HCT116 (cell line): ENCODE measurements at places on chromosomes 2 and 18. TPM values are rescaled to one million over a fixed set of nuclear protein-coding genes. Genes with fewer than 3 reads are reported as not detected.

DNA sequence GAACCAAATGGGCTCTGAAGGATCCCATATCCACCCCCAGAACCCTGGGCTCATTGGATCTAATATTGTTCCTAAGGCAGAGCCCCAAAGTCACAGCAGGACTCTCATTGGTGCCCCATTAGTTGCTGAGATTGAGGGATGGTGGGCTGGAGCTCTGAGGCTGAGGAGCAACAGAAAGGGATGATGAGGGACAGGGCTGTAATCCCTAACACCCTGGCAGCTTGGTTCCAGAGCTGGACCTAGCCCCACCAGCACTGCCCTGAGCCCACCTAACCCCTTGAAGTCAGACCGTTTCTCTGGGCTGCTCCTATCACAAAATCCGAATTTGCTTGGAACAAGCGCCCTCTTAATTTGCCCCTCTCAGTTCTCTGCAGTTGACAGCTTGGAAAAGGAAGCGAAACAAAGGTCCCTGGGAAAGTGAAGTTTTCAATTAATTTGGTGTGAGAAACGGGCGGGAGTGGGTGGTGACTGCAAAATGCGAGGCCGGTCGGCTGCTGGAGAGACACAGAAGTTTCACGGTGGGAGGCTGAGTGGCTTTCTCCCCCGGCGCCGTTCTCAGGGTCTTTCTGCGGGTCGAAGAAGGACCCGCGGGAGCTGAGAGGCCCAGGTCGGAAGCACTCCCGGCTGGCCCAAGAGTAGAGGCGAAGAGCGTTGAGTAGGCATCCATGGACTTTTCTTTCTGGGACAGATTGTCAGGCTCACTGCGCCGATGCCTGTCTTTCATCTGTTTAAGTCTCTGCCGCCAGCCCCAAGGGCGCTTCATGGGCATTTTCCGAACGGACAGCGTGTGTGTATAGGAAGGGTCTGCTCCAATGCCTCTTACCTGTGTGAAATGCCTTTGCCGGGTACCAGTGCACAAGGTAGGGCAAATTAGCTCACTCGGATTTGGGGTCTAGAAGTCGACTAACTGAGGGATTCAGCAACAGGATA, 927 bp upstream of the HOXD13 start:
- H3K4me1 ChIP-seq: peaks cover 2% of the 10 kb centered on the region
- no peak overlapping the region for H3K27ac ChIP-seq
- no peaks in the 10 kb centered on the region for H3K27me3 ChIP-seq
- H3K36me3 ChIP-seq: no peaks in the 10 kb centered on the region
- no peak overlapping the region for H3K4me3 ChIP-seq
- DNase-seq: no peak

- H3K27ac ChIP-seq: no peak overlapping the region
- H3K4me1 ChIP-seq: no peaks in the 10 kb centered on the region
- no peak overlapping the region for H3K4me3 ChIP-seq
- H3K36me3 ChIP-seq: no peaks in the 10 kb centered on the region
- H3K27me3 ChIP-seq: no peaks in the 10 kb centered on the region
- DNase-seq: no peak
Measured at GRCh38 chr2:187528042-187528441, 26.2 kb downstream of the TFPI start.

DNA sequence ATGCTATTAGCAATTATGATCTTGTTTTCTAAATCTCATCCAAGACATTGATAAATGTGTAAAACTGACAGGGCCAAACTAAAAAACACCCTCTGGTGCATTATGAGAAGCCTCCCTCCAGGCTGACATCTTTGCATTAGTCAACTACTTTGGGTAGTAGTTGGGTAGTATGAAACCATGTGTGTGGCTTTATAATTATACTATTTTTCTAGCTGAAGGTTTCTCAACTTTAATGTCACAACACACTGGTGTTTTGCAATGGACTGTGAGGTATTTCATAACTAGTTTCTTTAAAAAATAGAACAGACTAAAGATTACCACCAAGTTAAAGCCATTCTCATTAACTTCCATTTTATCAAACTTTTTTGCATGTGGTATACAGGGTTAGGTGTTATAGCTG, 73.1 kb upstream of the RBMS1 start:
- DNase-seq: no peak
- H3K36me3 ChIP-seq: no peaks in the 10 kb centered on the region
- H3K4me3 ChIP-seq: no peak overlapping the region
- no peak overlapping the region for H3K27ac ChIP-seq

DNA sequence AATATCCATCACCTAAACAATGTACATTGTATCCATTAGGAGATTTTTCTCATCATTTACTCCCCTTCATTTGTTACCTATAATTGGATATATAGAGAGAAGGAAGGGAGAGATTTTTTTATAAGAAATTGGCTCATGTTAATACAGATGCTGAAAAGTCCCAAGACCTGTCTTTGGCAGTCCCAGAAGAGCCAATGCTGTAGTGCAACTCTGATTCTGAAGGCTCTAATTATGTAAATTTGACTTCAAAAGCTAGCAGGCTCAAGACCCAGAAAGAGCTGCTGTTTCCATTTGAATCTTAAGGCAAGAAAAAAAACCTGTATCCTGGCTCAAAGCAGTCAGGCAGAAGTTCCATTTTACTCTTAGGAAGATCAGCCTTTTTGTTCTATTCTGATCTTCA, 1245.5 kb upstream of the FAM98A start:
- H3K27ac ChIP-seq: no peak overlapping the region
- no peaks in the 10 kb centered on the region for H3K36me3 ChIP-seq
- DNase-seq: no peak
- H3K4me3 ChIP-seq: no peak overlapping the region
- H3K4me1 ChIP-seq: no peaks in the 10 kb centered on the region

RESP18 gene
- not detected for total RNA-seq

CD226 gene
- total RNA-seq: 1.2 TPM

FBXO41 gene
- 34.9 TPM for total RNA-seq
